T-cell (primary cell): ENCODE measurements at places on chromosomes 1 and 21.

DNA sequence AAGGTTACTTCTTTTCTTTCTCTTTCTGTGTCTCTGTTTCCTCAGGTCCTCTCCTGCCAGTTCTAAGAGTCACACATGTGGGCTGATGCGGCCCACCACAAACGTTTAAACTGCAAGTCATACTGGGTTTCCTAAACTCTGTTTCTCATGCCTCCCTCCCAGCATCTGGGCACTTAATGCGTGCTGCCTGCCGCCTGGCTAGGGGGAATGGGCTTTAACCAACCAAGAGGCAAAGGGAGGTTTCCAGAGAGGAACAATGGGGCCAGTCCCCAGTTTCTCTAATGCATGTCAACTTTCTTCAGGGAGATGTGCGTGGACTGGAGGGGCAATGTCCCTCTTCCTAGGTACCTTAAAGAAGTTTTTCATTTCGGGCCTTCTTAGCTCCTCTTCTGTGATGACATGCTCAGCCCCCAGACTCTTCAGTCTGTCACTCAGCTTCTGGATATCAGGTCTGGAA lies 19.9 kb upstream of the SRSF4 start:
- H3K36me3 ChIP-seq: peaks cover 17% of the 10 kb centered on the region
- H3K27me3 ChIP-seq: no peaks in the 10 kb centered on the region
- H3K4me1 ChIP-seq: no peaks in the 10 kb centered on the region
- DNase-seq: no peak
- H3K4me3 ChIP-seq: no peak overlapping the region
- no peak overlapping the region for H3K27ac ChIP-seq

- no peaks in the 10 kb centered on the region for H3K36me3 ChIP-seq
- H3K27ac ChIP-seq: no peak overlapping the region
- no peaks in the 10 kb centered on the region for H3K4me1 ChIP-seq
- DNase-seq: no peak
- no peaks in the 10 kb centered on the region for H3K27me3 ChIP-seq
Measured at GRCh38 chr1:60108196-60108595, 34.6 kb upstream of the C1orf87 start.

- no peak for DNase-seq
- no peak overlapping the region for H3K4me3 ChIP-seq
- H3K27ac ChIP-seq: no peak overlapping the region
- no peaks in the 10 kb centered on the region for H3K36me3 ChIP-seq
- H3K27me3 ChIP-seq: no peaks in the 10 kb centered on the region
Measured at GRCh38 chr1:22889213-22889827, 83.3 kb downstream of the LACTBL1 start.

DNA sequence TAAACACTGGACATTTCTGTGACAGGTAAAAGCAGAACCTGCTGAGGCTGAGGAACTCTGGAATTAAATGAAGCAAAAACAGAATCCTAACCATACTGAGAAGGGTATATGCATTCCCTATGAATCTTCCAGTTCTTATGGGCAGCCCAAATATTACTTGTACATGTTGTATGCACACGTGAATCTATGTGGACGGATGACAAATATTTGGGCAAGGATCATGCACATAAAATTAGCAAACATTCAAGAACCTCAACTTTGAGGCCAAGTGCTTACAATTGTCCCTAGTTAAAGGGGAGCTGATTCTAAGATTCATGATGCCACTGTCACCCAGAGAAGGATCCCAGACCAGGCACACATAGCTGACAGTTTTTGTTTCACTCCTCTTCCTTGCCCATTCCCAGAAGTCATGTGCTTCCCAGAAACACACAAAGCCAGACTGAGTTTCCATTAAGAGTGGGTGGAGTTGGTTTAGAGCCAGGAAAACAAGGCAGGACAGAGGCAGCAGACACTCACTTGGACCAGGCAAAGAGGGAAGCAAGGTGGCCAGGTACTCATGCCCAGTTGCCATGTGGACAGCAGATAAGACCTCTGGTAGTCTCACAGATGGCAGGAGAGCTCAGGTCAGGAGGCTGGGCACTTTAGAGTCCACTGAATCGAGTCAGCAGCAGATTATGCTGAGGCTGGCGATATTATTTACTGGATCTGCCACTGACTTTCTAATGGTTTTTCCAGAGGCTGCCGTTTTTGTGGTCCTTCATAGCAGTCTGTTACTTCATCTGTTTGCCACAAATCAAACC lies 25.6 kb downstream of the AK2 start:
- H3K27ac ChIP-seq: no peak overlapping the region
- no peak for DNase-seq
- no peaks in the 10 kb centered on the region for H3K4me1 ChIP-seq

DNA sequence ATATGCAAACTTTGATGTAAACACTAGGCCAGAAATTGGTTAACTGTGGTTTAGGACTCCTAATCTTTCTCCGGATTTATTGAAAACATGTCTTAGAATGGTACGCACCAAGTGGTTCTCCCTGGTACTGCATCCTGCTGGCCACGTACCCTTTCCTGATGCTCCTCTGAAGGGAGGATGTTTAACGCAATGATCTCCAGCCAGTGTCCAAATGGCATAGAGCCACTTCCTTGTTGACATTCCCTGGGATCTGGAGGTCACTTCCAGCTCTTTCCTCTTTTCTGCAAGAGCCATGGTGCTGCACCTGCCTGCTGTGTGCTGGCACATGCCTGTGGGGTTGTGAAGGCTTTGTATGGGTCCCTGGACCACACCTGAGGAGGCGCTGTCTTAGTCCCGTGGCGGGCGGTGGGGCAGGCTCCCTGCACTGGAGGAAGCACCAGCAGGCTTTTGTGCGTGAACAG lies 53.9 kb downstream of the GALNT2 start:
- H3K4me3 ChIP-seq: no peak overlapping the region
- no peak for DNase-seq
- H3K36me3 ChIP-seq: peaks cover 4% of the 10 kb centered on the region
- H3K27me3 ChIP-seq: no peaks in the 10 kb centered on the region
- H3K27ac ChIP-seq: no peak overlapping the region

DNA sequence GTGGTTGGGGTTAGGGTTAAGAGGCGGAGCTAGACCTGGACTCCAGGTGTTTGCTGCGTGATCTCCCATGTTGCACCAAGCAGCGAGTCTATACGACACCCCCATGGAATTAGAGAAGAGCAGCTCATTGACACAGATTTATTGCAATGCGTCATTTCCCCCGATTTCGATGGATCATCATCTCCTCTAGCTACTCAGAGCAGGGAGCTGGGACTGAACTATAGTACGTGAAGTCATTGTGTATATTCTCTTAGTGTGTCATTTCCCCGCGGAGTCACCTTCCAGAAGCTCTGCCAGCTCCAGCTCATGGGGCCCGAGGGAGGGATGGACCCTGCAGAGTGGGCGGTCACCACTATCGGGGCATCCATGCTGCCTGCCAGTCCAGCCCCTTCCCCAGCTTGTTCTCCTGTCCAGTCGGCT lies 7.5 kb upstream of the C2CD2 start:
- H3K4me1 ChIP-seq: no peaks in the 10 kb centered on the region
- no peaks in the 10 kb centered on the region for H3K36me3 ChIP-seq
- no peak overlapping the region for H3K4me3 ChIP-seq
- H3K27ac ChIP-seq: no peak overlapping the region

DNA sequence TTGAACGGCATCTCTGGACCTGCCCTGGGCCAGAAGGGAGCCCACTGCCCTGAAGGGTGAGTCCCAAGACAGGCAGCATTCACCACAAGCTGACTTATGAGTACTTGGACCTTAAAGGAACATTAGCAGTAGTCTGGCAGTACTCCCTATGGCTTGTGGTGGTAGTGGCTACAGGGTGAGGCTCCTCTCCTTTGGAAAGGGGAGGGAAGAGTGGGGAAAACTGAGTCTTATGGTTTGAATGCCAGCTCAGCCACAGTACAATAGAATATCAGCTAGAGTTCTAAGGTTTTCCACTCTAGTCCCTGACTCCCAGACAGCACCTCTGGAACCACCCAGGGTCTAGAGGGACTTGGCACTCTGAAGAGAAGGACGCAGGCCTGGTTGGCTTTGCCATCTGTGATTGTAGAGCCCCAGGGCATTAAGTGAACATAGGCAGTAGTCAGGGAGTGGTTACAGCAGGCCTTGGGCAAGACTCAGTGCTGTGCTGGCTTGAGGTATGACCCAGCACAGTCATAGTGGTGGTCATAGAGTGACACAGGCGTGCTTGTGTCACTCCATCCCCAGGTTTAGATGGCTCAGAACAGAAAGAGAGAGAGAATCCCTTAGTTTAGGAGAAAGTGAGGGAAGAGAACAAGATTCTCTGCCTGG lies 31.0 kb downstream of the CD53 start:
- DNase-seq: no peak
- H3K4me3 ChIP-seq: no peak overlapping the region
- no peaks in the 10 kb centered on the region for H3K27me3 ChIP-seq
- no peak overlapping the region for H3K27ac ChIP-seq

GRCh38 chr1:193181985-193182384 lies 4.4 kb downstream of the B3GALT2 start:
- DNase-seq: no peak
- H3K4me3 ChIP-seq: no peak overlapping the region
- no peaks in the 10 kb centered on the region for H3K36me3 ChIP-seq
- no peak overlapping the region for H3K27ac ChIP-seq

DNA sequence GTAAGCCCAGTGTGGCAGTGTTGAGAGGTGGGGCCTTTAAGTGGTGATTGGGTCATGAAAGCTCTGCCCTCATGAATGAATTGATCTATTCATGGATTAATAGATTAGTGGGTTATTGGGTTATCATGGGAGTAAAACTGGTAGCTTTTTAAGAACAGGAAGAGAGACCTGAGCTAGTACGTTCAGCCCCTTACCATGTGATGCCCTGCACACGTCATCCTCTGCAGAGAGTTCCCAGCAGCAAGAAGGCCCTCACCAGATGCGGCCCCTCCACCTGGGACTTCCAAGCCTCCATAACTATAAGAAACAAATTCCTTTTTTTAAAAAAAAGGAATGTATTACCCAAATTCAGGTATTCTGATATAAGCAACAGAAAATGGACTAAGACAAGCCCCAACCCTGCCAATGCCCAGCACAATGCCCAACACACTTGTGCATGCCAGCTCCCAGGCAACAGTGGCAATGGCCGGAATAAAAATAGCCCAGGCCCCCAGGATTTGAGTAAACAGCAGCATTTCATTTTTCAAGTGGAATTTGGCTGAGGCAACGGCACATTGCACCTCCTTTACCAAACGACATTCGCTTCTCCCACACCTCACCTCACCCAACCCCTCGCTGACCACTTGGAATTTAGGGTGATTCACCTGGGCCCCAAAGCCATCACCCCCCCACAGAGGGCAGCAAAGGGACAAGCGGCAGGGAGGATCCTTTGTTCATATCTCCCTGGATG lies 215.9 kb downstream of the TOMM20 start:
- no peak overlapping the region for H3K4me3 ChIP-seq
- no peaks in the 10 kb centered on the region for H3K27me3 ChIP-seq
- peaks cover 24% of the 10 kb centered on the region for H3K4me1 ChIP-seq
- no peaks in the 10 kb centered on the region for H3K36me3 ChIP-seq
- H3K27ac ChIP-seq: peak overlapping the region; percentile 79

GRCh38 chr21:44988607-44989536 lies 49.0 kb downstream of the SLX9 start:
- no peak overlapping the region for H3K4me3 ChIP-seq
- no peak for DNase-seq
- H3K36me3 ChIP-seq: no peaks in the 10 kb centered on the region
- peaks cover 17% of the 10 kb centered on the region for H3K27me3 ChIP-seq

DNA sequence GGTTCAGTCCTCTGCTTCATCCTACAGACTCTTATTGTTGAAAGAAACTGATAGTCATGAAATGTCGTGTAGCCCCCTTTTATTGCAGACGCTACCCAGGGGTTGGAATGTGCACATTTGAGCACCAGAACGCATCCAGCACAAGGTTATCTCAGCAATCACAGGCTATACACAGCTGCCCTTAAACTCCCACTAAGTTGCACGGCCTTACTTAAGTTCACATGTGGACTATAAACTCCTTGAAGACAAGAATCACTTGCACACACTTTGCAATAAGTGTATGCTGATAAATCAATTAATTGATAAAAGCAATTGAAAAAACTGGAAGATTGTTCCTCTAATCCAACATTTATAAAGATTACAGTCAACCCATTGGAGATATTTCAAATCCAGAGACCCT lies 18.9 kb downstream of the SLC30A10 start:
- H3K27me3 ChIP-seq: no peaks in the 10 kb centered on the region
- H3K4me3 ChIP-seq: no peak overlapping the region
- no peak overlapping the region for H3K27ac ChIP-seq
- no peaks in the 10 kb centered on the region for H3K36me3 ChIP-seq

DNA sequence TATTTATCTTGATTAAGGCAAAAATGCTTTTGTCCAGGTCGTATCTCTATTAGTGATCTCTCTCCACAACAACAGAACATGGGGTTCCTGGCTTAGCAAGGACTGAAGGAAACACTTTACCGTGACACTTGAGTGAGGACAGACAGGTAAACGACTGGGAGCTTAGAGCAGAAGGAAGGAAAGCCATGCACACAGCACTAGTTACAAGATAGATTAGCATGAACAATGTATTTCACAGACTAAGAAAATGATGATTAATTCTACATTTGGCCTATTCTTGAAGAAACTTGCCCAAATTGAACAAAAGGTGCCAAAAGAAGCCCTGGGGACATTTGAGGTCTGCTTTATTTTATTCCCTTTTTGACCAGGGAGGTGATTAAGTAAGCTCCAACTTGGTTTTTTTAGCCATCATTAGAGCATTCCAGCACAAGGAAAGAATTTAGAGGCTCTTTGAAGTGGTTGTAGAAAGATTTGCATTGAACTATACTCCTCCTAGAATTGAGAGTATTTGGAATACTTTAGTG lies 248.5 kb downstream of the USP25 start:
- H3K4me1 ChIP-seq: no peaks in the 10 kb centered on the region
- no peak for DNase-seq
- no peak overlapping the region for H3K4me3 ChIP-seq
- H3K27ac ChIP-seq: no peak overlapping the region
- H3K27me3 ChIP-seq: no peaks in the 10 kb centered on the region

- DNase-seq: no peak
- no peak overlapping the region for H3K27ac ChIP-seq
- H3K27me3 ChIP-seq: no peaks in the 10 kb centered on the region
- no peaks in the 10 kb centered on the region for H3K36me3 ChIP-seq
- H3K4me1 ChIP-seq: no peaks in the 10 kb centered on the region
Measured at GRCh38 chr1:162305969-162306368, 70.7 kb downstream of the SPATA46 start.

DNA sequence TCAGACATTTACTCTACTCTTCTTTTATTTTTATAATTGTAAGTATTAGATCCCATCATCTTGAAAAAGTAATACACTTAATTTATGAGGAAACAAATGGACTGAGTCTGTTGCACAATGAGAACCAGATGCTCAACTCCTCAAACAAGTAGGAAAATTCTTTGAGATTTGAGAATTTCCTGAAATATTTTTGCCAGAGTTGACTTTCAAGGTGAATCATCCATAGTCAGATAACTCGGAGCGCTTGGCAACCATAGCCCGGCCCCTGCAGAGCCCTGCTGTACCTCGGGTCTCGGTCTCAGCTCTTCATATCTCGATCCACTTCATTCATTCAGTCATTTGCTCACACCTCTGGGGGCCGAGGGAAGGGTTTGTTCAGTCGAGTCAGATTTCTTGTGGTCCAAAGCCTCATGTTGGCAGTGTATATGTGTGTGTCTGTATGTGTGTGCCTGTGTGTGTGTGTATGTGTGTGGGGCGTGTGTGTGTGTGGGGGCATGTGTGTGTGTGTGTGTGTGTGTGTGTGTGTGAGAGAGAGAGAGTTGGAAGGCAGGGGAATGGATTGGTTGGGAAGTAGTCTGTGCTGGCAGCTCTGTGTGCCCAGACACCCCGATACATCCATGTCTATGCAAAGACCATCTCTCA lies 18.1 kb upstream of the PCP4 start:
- H3K27me3 ChIP-seq: no peaks in the 10 kb centered on the region
- H3K4me3 ChIP-seq: no peak overlapping the region
- no peak overlapping the region for H3K27ac ChIP-seq
- no peaks in the 10 kb centered on the region for H3K4me1 ChIP-seq
- no peak for DNase-seq
